Ovary (tissue), 10 donors: ENCODE measurements at places on chromosomes 2 and 18.

DNA sequence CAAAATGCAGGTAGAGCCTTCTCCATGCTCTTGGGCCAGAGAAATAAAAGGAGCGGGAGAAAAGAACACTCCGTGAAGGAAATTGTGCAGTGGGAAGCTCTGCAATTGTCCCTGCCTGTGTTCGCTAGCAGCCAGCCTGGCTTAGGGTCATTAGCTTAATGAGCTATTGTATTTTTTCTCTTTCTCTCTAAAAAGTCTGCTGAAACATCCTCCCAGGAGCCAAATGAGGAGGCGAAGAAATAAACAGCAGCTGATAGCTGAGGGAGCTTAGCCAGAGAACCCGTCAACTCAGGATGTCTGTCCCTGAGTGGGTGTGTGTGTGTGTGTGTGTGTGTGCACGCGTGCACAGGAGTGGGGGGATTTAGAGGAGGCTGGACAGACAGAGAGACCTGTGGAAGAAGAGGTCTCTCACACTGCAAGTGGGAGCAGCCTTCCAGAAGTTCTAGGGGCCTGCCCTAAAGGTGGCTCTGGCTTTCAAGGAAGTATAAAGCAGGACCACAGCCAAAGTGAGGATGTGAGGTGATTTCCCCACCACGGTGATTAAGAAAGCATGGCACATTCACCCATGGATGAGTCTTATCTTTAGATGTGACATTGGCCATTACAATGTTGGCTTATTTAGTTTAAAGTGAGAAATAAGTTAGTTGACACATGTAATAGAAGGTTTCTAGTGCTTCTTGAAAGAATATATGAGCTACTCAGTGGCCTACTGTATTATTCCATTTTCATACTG is 690.4 kb downstream of the RNF144A start:
- DNase-seq, result no peak

- no peak for DNase-seq
Observed at GRCh38 chr18:26206488-26206887, 19.8 kb upstream of the TAF4B start.

GRCh38 chr2:221676566-221677172 is 104.6 kb upstream of the EPHA4 start:
- no peak for DNase-seq

DNA sequence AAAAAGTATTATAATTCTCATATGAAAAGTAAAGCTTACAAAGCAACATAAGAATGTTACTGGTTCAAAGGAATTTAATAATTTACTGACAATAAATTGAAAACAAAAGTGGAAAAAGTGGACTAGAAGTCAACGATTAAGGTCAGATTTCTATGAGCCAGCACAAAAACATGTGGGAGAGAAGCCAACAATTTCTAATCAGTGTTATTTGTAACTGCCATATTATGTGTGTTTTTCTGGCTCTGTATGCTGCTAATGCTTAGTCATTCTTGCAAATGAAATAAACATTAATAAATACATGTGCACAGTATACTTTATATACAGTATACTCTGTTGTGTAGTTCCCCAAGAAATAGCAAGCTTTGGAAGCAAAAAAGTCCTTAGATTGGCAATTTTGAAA is 301.3 kb upstream of the RGPD4 start:
- no peak for DNase-seq

DNA sequence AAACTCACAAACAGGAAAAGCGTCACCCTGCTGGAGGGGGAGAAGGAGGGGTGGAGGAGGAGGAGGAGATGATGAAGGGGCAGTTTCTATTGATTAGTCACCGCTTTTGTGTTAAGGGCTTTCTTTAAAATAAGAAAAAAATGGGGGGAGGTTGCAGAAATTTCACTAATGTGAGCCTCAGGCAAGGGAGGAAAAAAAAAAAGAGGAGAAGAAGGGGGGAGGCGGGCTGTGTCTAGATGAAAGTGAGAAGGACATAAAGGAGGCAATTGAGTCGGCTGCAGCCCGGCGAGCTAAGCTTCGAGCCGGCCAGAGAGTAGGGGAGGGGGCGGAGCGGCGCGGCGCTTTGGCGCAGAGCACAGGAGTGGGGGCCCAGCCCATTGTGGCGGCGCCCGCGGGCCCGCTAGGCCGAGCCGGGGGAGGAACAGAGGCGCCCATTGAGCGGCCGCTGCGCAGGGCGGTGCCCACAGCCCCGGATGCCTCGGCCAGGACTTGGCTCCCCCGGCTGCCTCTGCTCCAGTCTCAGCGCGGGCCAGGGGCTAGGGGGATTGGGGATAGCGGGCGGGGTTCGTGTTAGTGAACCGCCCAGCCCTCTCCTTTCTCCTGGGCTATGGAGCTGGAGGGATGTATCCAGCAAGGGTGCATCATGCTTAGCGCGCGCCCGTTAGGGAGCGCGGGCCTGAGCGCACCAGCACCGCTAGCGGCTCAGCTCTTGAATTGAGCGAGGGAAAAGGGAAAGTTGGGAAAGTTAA is 7.9 kb downstream of the PAX3 start:
- DNase-seq, result no peak

DNA sequence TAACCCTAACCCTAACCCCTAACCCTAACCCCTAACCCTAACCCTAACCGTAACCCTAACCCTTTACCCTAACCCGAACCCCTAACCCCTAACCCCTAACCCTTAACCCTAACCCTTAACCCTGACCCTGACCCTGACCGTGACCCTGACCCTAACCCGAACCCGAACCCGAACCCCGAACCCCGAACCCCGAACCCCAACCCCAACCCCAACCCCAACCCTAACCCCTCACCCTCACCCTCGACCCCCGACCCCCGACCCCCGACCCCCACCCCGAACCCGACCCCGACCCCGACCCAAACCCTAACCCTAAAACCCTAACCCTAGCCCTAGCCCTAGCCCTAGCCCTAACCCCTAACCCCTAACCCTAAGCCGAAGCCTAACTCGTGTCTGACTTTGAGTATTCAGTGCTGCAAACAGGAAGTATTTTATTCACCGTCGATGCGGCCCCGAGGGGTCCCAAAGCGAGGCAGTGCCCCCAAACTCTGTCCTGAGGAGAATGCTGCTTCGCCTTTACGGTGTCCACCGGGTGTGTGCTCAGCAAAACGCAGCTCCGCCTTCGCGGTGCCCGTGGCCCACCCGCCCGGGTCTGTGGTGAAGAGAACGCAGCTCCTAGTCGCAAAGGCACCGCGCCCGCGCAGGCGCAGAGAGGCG is 36.0 kb downstream of the FAM110C start:
- peak; percentile 40 for DNase-seq

DNA sequence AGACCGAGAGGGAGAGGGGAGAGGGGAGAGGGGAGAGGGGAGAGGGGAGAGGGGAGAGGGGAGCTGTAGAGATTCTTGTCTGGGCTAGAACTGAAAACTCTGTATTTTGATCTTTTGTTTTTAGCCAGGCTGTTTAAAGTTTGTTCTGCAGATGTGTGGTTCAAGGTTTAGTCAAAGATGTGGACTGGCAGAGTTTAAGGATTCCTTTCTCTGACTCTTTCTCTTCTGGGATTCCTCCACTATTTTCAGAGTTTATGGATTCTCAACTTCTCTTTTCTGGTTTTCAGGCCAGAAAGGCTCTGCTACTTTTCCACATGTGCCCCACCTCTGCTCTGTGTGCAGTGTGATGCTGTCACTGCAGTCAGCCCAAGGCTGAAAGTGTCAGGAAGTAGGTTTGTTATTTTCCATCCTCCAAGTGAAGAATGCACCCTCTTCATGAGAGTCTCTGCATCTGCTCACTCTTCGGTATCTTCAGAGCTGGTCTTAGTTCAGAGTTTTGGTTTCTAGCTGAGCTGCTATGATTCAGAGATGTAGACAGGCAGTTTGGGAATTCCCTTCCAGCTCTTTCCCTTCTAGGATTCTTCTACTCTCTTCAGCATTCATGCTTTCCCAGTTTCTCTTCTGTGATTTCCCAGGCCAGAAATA is 130.9 kb upstream of the SMAD7 start:
- no peak for DNase-seq

DNA sequence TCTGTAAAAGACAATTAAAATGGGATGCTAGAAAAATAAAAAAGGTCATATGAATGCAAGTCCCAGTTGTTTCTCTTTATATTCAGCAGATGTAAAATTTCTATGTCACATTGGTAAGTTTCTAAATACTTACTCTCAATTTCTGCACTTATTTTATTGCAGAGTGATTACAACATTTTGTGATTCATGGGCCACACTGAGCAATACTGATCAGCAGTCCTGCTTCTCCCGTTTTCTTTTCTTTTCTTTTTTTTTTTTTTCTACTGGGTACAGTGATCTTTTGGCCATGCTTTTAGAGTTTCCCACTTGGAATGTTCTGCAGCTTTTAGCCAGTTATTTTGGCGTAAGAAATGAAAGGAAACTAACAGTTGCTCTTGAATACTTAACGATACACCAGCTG is 38.8 kb downstream of the LIMS1 start:
- no peak for DNase-seq

DNA sequence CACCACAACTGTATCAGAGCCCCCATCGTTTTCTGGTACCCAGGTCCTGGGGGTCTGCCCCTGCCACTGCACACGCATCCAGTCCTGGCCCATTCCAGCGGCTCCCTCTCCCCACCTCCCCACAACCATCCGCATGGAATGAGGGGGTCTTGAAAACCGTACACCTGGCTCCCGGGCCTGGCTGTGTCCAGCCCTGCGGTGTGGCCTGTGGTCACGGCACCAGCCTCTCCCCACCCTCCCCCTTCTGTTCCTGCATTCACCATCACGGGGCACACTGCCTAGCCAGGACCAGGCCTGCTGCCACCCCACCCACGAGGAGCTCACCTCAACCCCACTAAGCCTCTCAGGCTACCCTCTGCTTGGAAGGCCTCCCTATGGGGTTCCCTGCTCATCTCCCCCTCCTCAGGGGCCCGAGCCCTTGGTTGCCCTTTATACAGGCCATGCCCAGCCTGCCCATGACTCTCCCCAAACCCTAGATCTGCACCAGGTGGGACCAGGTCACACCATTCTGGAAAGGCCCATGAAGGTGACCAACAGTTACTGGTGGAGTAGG is 11.4 kb downstream of the GPR35 start:
- no peak for DNase-seq

DNA sequence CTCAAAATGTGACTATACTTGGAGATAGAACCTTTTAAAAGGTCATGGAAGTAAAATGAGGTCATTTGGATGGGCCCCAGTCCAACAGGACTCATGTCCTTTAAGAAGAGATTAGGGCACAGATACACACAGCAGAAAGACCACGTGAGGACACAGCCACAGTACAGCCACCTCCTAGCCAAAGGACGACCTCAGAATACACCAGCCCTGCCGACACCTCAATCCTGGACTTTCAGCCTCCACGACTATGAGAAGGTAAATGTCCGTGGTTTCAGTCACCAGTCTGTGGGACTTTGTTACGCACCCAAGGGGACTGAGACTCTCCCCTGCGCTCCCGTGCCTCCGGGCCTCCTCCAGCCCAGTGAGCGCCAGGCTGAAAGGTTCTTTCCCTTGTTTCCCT is 30.2 kb upstream of the HPCAL1 start:
- DNase-seq, result no peak

GRCh38 chr2:195657634-195658540 is 861 bp downstream of the SLC39A10 start:
- peak; percentile 85 for DNase-seq

DNA sequence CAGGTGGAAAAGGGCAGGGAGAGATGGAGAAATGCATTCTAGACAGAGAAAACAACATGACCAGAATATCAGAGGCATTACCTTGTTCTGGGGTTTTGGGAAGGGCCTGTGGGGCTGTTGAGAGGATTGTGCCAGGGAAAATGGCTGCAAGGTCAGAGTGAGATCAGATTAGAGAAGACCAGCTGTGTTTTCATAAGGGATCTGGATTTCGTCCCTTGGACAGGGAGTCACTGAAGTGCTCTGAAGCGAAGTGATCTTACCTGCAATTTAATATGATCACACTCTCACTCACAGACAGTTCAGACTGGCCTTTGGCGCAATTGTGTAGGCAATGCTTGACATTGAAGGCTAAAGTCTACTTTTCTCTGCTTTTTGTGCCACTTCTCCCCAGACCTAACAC is 20.3 kb upstream of the REG3G start:
- no peak for DNase-seq

DNA sequence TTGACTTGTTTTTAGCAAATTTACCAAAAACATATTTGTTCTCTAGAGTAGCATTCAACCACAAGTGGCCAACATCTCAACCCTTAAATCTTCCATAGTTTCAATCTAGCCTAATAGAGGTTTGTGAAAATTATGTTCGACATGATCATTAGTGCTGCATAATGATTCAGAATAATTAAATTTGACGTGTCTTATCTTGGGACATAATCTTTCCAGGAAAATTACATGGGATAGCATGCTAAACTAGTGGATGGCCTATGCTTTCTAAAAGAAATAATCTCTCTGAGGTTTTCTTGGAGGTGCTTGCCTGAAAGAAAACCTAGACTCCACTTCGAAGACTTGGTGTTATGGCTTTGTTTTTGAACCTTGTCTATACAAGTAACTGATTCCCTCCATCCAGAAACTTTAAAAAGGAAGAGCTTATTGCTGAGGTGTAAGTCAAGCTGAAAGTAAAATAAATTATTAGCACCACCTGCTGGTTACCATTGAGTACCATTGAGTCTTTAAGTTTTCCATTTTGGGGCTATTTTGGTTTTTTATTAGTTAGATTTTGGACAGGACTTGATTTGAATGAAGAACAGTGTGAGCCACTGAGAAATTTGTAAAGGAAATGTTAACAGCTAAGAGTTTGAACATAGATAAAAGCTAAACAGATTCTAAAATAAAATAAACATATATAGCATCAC is 32.7 kb downstream of the COX7A2L start:
- no peak for DNase-seq

DNA sequence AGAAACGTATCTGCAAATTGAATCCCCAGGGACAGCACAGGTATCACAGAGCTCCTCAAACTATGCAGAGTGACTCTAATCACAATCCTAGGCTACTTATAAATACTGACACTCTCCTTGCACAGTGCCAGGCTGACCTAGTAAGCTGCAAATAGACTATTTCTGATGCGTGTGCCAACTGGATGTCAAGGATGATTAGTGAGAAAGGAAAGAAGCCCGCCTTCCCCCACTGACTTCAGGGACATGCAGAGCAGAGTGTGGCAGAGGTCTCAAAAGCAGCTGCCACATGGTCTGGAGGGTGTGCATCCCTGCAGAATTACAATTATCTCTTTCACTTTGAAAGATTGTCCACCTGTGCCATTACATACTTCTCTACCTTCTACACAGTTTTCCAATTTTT is 235.6 kb downstream of the CPS1 start:
- DNase-seq, result no peak

- no peak for DNase-seq
Observed at GRCh38 chr2:164976301-164976700, 21.0 kb upstream of the SLC38A11 start.

GRCh38 chr2:235864733-235865515 is 303.3 kb downstream of the GBX2 start:
- no peak for DNase-seq

DNA sequence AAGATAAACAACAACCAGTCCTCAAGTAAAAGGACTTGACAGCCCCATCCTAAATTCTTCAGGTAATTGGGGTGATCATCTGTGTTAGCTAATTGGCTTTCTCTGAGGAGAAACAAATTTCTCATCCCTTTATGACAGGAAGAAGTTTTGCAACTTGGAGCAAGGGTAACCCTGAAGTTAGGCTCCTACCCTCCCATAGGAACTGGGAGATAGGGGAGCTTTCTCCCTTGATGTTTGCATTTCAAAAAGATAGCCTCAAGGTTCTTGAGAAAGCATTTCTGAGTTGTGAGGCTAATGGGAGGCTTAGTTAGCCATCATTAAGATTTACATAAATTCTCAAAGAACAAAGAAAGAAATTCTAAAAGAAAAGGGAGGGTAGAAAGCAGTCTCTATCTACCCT is 95.4 kb downstream of the MAP2 start:
- DNase-seq, result no peak

GRCh38 chr18:58776084-58776483 is 88.6 kb upstream of the ZNF532 start:
- DNase-seq, result no peak

- no peak for DNase-seq
Observed at GRCh38 chr2:228681426-228681825, 499.9 kb upstream of the SPHKAP start.
